ENCODE measurements at places on chromosomes 12 and 14. TPM values are rescaled to one million over a fixed set of nuclear protein-coding genes. Genes with fewer than 3 reads are reported as not detected.

The SERPINA3 gene
- total RNA-seq = 0.17 TPM

The PRIMA1 gene
- total RNA-seq = 0.20 TPM

- peak; percentile 91 for DNase-seq
Measured at GRCh38 chr14:104078031-104078455, 7.5 kb upstream of the ASPG start.

DNA sequence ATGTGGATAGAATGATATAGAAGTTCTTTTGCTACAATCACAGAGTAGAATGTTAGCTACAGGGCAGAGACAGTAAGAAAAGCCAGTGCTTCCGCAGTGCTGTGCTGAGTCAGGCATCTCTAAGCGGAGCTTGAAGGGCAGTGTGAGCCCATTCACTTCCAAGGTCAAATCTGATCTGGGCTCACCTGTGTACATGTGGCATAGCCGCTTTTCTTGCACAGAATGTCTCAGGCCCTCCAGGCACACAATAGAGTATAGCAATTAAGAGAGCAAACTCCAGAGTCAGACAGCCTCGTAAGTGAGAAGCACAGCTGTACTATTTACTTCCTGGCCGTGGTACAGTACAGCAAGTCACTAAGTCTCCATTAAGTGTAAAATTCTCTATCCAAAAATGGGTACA lies 26.8 kb downstream of the CORO1C start:
- no peak for DNase-seq

GRCh38 chr14:69506241-69506595 lies 21.7 kb downstream of the PLEKHD1 start:
- DNase-seq = no peak

DNA sequence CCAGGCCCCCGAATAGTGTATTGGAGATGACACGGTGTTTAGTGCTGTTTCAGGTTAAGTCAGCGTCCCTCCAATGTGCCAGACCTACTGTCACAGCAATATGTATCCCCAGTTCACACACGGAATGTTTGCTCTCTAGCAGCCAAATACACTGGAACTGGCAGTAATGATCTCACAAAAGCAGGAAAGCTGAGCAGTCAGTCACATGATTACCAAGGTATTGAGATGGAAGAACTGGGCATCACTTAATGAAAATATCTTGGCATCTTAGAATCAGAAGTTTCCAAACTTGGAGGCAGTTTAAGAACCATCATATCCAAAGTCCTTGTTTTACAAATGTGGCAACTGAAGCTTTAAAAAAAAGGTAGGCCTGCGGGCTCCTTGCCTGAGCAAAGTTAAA lies 23.3 kb downstream of the NINJ2 start:
- DNase-seq = no peak

DNA sequence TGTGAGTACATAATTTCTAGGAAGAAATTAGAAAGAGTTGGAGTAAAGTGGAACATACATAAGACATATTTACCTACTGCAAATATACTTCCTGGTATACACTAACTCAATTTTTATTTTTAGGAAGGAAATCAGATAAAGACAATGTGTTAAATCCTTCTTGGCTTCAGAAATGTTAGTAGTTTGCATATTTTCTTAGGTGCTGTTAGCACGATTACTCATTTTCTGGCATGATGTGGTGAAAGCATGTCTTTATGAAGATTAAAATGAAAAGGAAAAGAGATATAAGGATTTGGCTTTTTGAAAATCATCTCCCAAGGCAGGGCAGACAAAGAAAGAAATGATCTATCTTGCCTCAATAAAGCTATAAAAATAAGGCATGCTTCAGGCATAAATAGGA lies 287.6 kb upstream of the E2F7 start:
- DNase-seq = no peak

- no peak for DNase-seq
Measured at GRCh38 chr14:104321088-104321801, 182.9 kb downstream of the KIF26A start.

- DNase-seq = no peak
Measured at GRCh38 chr14:104271391-104271790, 133.0 kb downstream of the KIF26A start.

GRCh38 chr12:14479004-14479403 lies 88.7 kb downstream of the PLBD1 start:
- DNase-seq = no peak

DNA sequence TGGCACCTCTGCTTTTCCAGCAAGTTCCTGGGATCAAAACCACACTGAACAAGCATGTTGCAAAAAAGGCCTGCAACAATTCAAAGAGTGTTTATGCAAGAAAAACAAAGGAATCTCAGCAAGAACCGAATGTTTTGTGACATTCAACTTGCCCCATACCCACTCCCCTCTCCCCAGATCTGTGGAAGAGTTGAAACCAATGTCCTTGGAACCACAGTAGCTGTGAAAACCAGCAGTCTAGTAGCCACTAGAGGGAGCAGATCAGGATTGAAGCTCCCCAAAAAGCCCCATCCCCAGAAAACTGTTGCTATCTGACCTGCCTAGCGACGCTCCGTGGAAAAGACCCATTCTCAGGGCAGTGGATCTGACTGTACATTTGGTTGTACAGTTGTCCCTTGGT lies 27.1 kb downstream of the PRKAB1 start:
- DNase-seq = peak; percentile 14

DNA sequence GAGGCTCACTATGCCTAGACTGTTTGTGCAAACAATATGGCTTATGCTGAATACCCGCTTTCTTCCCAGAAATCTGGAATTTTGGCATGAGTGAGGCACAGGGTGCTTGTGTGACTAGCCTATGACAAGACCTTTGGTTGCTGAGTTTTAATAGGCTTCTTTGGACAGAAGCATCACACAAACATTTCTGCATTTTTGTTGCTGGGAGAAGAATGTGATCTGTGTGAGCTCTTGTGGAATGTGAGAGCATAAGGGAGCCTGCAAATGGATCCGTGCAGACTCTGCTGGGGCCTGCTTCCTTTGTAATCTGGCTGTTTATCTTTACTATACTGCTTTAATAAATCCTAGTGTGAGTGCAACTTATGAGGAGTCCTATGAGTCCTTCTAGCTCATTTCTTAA lies 83.0 kb upstream of the ZDHHC17 start:
- no peak for DNase-seq

DNA sequence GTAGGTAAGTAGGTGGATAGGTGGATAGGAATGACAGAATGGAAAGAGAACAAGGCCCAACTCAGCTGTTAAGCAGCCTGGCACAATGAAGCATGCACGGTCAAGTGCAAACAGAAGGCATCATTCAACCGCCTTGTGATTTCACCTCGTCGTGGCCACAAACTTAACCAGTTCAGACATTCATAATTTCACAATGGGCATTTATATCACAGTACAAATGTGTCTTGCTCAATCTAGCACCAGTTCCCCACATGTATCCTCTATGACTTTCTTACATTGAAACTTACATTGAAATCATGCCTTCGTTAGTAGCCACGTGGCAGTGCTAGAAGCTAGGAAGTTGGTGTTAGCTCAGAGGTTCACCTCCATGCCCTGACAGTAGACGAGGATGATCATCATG lies 207.5 kb downstream of the ETV6 start:
- no peak for DNase-seq

Data from A673 (cell line).